ENCODE measurements at places on chromosomes 2 and 18. TPM values are rescaled to one million over a fixed set of nuclear protein-coding genes. Genes with fewer than 3 reads are reported as not detected.

Gene NTSR2
- total RNA-seq: not detected

Gene CFLAR
- 104 TPM for total RNA-seq

Gene COL5A2
- total RNA-seq: 717 TPM

Gene TLX2
- 0.11 TPM for total RNA-seq

Gene OLA1
- 111 TPM for total RNA-seq

Gene SMIM21
- total RNA-seq: not detected

Gene DPYSL5
- not detected for total RNA-seq

Gene OTOS
- total RNA-seq: not detected

Gene DOK1
- 58.1 TPM for total RNA-seq

Gene IL36G
- total RNA-seq: not detected

Gene LAMA1
- total RNA-seq: 11.0 TPM

Gene DCDC2C
- total RNA-seq: not detected

Gene LHCGR
- total RNA-seq: 0.39 TPM

Gene NYAP2
- not detected for total RNA-seq

Gene INPP5D
- 0.22 TPM for total RNA-seq
